ENCODE measurements at places on chromosomes 2 and 18. TPM values are rescaled to one million over a fixed set of nuclear protein-coding genes. Genes with fewer than 3 reads are reported as not detected.

Gene NPHP1
- 2.8 TPM for total RNA-seq

Gene WNT6
- not detected for total RNA-seq

Gene SIGLEC15
- total RNA-seq, result 1.0 TPM

Gene FAM124B
- total RNA-seq, result 0.26 TPM

Gene HRH4
- not detected for total RNA-seq

Gene CMPK2
- 4.7 TPM for total RNA-seq

Gene FZD7
- total RNA-seq, result 30.3 TPM

Gene CPO
- total RNA-seq, result not detected

Gene HK2
- total RNA-seq, result 14.1 TPM

Gene MPHOSPH10
- total RNA-seq, result 22.4 TPM

Gene CDH7
- not detected for total RNA-seq

Gene SH3YL1
- 30.3 TPM for total RNA-seq

Gene IL36RN
- total RNA-seq, result not detected

Gene EGR4
- not detected for total RNA-seq

Gene TET3
- total RNA-seq, result 4.8 TPM

Gene POMC
- 5.6 TPM for total RNA-seq

Gene OXER1
- total RNA-seq, result 0.13 TPM

Gene NDC80
- 6.0 TPM for total RNA-seq

Gene MGAT4A
- total RNA-seq, result 0.56 TPM

Gene NMUR1
- not detected for total RNA-seq

Gene C2orf74
- total RNA-seq, result 14.3 TPM

Gene TCF4
- total RNA-seq, result 51.3 TPM

Gene TAF4B
- total RNA-seq, result 3.0 TPM

Gene PRR30
- not detected for total RNA-seq

Gene CPLX4
- not detected for total RNA-seq

Gene CHST10
- 19.7 TPM for total RNA-seq

Gene CAPN14
- total RNA-seq, result not detected

Gene C2orf81
- 2.1 TPM for total RNA-seq

Gene COL6A3
- total RNA-seq, result 2,045 TPM

Gene ITPRIPL1
- 5.3 TPM for total RNA-seq
